Kidney glomerular epithelial cell (primary cell): ENCODE measurements at places on chromosomes 2 and 18.

DNA sequence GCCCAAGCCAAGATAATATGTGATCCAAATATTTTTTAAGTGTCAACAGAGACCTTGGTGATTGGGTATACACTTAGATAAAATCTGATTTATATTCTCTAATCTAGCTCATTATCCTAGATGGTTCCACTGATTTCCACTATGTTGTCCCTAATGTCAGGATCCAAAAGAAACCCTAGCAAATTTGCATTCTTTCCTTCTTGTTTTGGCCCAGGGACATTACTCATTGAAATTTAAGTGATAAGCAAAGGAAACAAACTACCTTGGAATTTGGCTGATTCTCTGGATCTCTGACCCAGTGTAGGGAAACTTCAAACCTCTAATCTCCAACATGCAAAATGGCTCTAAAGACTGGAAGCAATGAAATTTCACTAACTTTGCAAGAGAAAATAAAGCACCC, 179.8 kb upstream of the MEIS1 start:
- no peak for DNase-seq

GRCh38 chr2:137654046-137654445, 310.2 kb upstream of the HNMT start:
- no peak for DNase-seq

DNA sequence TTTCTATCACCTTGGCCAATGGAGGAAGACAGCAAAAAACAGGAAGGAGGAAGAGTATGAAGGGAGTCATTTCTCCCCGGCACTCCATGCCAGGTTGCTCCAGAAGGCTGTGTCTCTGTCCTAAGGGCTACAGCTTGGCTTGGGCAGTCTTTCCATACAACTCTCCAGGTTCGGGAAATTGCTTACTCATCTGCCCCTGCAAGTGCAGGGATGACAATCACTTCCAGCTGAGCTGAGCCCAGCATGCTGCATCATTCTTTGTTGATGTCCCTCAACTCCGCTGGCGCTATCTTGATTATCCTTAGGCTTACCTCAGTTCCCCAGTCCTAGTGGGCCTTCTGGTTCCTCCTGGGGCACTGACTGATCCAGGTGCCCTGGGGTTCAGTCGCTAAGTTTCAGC, 86.9 kb upstream of the COPS8 start:
- no peak for DNase-seq

DNA sequence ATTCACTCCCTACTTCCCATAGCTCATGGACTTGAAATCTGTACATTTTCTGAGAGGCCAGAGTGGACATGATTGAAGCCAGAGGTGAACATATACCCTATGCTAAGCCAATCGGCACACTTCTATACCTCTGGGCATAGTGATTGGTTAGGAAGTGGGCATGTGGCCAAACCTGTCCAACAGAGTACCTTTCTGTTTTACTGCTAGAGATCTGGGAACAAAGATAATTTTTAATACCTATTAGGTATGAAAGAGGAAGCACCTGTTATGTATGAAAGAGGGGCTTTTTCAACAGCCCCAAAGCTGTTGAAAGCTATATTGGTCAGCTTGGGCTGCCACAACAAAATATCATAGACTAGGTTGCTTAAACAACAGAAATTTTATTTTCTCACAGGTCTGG, 27.7 kb downstream of the METTL8 start:
- no peak for DNase-seq

DNA sequence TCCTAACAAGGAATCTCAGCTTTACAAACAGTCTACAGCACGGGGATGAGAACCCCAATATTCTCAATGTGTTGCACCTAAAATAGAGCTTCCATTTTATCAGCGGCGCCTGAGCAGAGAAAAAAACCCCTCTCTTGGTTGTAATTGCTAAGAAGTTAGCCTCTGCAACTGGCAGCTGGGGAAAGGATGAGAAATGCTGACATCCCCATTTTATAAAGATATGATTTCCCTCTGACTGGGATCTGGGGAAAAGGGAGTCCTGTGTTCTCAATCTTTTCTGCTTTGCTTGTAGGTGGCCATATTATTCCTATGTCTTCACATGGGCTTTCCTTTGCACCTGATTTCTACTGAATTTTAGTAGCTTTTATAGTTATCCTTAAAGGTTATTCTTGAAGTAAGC, 981.4 kb upstream of the DDX18 start:
- DNase-seq: no peak

GRCh38 chr18:57062844-57063243, 84.0 kb upstream of the BOD1L2 start:
- DNase-seq: no peak

- no peak for DNase-seq
These were observed 234.9 kb downstream of the TFCP2L1 start for GRCh38 chr2:121049950-121050585.
